ENCODE measurements at places on chromosomes 2 and 18.

- peak; percentile 45 for DNase-seq
These were observed 45.2 kb downstream of the ACVR1 start for GRCh38 chr2:157830696-157831570.

DNA sequence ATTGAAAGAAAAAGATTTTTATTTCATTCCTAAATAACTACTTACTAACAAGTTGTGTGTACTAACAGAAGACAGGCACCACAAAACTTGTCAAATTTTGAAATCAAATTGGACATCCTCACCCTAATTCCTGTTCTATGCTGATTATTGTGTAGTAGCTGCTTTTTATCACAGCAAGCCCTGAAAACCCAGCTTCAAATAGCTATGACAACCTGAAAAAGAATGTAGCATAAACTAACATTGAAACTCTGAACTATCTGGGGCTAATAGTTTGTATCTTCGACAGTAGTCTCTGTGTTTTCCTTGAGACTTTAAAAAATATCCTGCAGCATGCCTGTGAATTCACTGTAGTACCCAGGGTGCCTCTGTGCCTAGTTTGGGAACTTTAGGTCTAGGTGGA is 122.6 kb downstream of the WDPCP start:
- no peak for DNase-seq

GRCh38 chr2:183125659-183126341 is 1.6 kb downstream of the NUP35 start:
- DNase-seq = no peak

DNA sequence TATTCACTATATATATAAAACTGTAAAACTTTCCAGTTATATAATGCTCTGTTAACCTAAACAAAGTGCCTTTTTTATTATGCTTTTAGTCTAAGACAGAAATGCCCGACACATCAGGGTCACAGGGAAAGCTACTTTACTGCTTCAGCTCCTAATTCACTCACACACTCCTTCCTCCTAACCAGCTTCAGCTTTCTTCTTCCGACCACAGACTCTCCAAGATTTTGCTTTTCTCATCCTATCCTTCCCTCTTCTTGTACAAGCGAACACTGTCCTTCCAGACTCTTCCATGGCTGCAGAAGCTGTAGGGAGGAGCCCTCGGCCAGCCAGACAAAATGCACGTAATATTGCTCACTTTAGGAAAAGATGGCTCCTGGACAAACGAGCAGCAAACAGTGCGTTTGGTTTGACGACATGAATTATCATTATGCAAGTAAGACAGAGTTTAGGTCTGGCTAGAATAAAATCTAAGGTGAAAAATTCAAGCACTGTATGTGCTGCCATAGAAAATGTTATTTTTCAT is 47.5 kb upstream of the HNRNPA3 start:
- no peak for DNase-seq

DNA sequence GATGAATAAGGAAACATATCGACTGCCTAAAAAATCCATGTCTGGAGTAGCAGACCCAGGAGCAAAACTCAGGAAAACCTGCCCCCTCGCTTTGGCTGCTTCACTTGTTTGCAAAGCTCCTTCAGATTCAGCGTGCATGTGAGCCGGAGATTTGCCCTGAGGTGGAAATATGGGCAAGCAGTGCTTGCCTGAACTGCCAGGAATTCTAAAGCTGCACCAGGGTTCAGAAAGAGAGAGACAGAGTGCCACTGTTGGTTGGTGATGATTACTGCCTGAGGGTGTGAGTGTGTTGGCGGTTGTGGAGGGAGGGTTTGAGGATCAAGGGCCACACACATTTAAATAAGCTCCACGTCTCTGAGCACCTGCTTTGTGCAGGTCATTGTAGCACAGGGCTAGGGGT is 139.6 kb upstream of the RGPD4 start:
- no peak for DNase-seq

All from HS-27A (cell line).